ENCODE measurements at places on chromosomes 3 and 15.

DNA sequence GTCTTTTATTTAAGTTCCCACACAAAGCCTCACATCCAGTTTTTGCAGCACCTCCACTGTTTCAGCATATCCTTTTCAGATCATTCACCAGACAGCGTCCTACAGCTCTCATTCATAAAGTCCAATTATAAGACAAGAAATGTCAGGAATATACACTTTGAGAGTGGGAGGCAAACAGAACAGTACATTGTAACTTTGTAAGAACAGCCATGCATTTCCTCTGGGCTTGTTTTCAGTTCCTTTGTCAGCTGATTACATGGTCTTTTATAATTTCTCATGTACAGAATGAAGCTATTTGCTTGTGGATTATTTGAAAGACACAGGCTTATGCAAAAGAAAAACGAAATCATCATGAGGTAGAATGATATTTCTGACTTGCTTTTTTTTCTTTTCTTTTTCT lies 85.7 kb downstream of the SOX2 start:
- DNase-seq: no peak

DNA sequence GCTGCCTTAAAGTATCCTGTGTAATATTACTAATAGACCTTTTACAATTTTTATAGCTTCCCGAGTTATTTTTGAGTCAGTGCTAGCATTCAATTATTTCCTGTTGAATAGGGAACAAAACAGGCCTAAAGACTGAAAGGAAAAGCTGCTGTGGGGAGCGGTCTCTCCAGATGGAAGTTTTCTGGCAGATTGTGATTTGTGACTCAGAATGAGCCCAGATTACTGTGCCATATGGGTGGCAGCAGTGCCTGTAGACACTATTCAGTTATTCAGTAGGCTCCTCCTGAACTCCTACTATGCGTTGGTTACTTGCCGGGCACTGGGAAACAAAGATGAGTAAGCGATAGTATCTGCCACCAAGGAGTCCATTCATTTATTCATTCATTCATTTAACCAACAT lies 211.8 kb downstream of the CHST2 start:
- DNase-seq: no peak

GRCh38 chr15:62706317-62706716 lies 336.2 kb upstream of the TPM1 start:
- no peak for DNase-seq

GRCh38 chr3:127817406-127817841 lies 4.9 kb downstream of the MGLL start:
- no peak for DNase-seq

DNA sequence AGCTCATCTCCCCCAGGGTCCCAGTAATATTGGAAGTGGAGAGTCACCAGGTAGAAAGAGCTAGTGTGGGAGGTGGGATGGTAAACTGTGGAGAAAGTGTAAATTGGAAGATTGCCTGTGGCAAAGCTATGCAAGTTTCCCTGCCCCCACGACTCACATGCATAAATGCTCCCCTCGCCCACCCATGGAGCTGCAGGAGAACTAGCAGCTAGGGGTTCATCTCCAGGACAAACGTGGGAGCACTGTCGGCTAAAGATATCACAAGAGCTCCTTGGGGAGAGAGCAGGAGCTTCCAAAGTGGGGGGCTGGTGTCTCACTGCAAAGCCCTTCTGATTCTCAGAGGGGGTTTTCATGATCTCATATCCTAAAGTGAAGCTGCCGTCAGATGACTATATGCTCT lies 91.4 kb upstream of the PLCL2 start:
- DNase-seq: no peak

DNA sequence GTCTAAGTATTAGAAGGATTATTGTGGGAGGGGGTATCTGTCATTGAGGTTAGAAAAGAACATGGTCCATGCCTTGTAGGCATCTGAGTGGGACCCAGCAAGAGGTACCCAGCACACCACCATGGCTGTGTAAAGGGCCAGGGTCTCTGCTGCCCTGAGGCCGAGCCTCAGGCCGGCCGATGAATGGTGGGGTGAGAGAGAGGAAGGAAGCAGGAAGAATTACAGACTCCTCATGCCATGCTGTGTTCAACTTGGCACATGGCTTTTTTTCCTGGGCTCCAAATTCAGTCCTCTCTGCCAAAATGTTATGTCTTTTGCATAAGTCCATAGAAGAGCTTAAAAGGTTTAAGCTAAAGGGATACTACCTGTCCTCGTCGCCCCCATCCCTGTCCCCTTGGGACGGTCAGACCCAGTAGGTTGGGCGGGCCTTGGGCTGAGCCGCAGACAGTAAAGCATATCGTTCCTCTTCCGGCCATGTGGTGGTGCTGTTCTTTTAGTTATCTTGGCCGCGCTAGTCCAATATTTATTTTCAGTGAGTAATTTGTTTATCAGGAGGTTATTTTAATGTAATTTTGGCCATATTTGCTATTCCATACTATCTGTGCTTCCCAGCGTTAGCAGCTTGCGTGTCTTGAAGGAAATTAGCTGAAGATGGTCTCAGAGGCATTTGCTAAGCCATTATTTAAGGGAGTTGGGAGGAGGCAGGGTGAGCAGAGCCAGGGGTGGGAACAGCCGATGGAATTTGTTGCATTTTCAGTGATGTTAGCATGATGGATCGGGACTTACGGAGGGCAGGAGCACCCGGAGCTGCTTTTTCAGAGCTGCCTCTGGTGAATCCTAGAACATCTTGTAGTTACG lies 152.4 kb downstream of the AGBL1 start:
- no peak for DNase-seq

All from activated T-helper 1 cell treated with anti-CD3 and anti-CD28 coated beads, Interleukin-12 subunit alpha, Interleukin-12 subunit beta, Interleukin-2, Interleukin-4 antibody, amounts not matched to agents 30 ng/mL and 10 ng/mL and 1 ng/mL, durations not matched to agents 14 hours and 24 hours and 36 hours (primary cell).